Activated CD4-positive, alpha-beta T cell treated with anti-CD3 and anti-CD28 coated beads for 4 hours (primary cell): ENCODE measurements at places on chromosomes 1 and 21.

DNA sequence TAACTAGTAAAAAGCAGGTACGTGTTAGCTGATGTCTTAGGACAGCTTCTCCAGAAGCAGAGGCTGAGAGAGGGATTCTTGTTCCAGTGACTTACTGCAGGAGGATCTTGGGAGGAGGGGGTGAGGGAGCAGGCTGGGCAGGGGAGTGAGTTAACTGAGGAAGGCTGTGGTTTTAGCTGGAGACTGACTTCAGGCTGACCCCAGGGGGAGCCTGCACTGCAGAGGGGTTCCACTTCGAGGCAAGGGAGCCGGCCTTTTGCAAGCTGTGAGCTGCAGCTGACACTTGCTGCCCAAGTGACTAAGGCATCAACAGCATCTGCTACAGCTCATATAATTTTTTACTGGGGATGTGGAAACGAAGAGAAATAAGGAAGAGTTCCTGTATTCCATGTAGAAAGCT lies 50.4 kb upstream of the SOD1 start:
- DNase-seq = no peak

DNA sequence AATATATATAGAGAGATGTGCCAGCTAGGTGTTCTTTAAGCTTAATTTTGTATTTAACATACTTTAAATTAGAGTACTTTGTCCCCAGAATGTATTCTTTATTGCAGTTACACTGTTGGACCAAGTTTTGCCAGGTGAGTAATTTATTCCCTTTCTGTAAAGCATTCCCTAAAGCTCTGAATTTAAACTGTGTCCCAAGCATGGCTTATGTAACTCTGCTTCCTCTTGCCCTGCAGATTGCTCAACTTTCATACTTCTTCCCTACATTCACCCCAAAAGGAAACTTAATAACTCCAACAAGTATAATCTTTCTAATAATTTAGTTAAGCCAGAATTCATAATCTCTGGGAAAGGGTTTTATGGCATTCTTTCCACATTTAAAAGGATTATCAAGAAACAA lies 5.6 kb downstream of the LYPLAL1 start:
- DNase-seq = no peak

DNA sequence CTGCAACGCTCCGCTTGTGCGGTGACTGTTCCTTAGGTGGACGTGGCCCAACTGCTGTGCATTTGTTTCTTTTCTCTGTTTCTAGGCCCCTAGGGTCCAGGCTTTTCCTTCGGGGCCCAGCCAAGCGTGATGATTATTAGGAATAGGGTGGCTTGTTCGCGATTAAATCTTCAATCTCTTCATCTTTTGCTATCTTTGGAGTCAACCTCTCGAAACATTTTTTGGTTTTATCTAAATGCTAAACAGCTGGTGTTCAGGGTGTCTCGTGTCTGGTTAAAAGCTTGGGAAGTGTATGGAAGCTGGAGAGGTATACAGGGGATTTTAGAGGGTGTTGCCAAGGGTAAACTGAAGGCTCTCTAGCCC lies 844 bp upstream of the PLD5 start:
- no peak for DNase-seq

DNA sequence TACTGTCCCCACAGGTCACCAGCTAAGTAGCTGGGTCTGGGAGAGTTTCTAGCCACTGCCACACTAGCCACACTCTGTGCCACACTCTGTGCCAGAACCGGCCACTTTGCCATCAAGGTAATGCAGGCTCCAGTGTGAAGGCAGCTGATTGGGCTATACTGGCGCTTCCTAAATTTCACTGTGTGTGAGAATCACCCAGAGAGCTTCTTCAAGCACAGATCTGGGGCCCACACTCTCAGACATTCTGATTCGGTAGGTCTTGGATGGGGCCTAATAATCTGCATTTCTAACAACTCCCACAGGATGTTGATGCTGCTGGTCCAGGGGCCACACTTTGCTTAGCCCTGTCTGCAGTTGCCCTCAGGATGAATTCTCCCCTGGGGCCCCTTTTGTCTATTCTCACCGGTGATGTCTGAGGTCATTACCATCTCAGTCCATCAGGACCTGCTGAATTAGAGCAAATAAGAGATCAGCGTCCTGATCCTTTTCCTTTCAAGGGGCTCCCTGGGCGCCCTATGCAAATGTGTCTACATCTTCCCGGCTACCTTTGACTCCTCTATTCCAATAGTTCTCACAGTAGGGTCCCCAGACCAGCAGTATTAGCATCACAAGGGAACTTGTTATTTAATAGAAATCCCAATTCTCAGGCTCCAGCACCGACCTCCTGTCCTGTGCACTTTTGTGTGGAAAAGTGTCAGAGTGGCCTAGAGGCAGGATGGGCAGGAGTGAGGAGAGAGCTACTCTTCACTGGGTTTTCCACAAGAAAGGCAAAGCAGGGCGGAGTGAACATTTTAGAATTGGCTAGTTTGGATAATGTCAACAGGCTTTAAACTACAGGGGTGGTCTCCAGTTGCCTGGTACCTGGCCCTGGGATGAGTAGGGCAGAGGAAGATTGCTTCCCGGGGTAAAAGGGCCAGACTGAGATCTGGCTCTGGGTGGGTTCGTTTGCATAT lies 24.7 kb upstream of the LRRN2 start:
- DNase-seq = no peak

- no peak for DNase-seq
These were observed 30.5 kb upstream of the KIF26B start for GRCh38 chr1:245124241-245124640.

- no peak for DNase-seq
These were observed 401 bp downstream of the TP73 start for GRCh38 chr1:3652548-3653285.

DNA sequence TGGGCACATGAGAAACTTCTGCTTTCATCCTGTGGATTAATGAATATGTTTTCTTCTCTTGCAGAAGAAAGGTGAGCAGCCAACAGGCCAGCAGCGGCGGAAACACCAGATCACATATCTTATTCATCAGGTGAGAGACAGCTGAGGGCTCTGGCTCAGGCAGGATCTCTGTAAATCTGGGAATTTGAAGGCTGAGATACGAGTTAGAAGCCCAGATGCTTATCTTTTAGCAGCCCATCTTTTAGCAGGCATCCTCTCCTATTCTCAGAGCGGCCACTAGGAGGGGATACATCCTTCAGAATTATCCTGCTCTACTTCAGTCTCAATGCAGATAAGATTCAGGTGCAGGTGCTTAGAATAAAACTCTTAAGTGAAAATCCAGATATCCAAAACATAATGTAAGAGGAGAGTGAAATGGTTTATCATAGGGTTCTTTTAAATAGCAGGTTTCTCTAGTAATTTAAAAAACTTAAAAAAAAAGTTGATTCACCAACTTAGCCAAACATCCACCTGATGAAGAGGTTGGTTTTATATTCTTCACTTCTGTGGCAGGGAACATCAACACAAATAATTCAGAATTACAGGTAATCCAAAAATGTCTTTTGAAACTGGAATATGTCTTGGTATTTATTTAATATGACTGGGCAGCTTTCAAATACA lies 19.3 kb downstream of the SH2D2A start:
- peak; percentile 70 for DNase-seq

GRCh38 chr1:15028102-15028501 lies 125.4 kb upstream of the TMEM51 start:
- no peak for DNase-seq

GRCh38 chr1:60861961-60862567 lies 220.3 kb upstream of the NFIA start:
- DNase-seq = no peak

DNA sequence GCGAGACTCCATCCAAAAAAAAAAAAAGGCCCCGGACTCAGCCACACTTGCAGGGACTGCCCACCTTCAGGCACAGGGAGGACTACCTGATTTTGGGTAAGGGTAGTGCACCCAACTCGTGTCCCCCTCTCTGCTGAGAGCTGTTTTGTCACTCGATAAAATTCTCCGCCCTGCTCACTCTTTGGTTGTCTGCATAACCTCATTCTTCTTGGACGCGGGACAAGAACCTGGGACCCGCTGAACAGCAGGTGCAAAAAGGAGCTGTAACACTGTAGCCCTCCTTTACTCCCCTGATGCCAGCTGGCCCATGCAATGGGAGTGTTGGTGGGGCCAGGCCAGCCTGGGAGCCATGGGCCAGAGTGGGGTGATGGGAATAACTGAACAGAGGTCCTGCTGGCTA lies 10.6 kb downstream of the S100B start:
- no peak for DNase-seq

DNA sequence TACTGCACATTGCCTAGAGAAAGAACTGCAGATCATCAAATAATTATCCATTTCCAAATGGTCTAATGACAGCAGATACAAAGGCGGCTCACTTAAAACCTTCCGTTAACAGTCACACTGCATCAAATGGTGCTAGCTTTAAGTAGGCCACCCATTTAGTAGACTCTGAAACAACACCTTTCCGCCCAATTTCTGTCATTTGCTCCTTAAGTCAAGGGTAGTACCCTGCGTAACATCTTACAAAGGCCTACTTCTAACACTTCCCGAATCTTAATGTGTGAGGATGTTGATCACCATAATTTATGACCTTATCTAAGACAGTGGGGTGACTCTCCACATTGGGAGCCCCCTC lies 692 bp upstream of the RALGPS2 start:
- DNase-seq = no peak

DNA sequence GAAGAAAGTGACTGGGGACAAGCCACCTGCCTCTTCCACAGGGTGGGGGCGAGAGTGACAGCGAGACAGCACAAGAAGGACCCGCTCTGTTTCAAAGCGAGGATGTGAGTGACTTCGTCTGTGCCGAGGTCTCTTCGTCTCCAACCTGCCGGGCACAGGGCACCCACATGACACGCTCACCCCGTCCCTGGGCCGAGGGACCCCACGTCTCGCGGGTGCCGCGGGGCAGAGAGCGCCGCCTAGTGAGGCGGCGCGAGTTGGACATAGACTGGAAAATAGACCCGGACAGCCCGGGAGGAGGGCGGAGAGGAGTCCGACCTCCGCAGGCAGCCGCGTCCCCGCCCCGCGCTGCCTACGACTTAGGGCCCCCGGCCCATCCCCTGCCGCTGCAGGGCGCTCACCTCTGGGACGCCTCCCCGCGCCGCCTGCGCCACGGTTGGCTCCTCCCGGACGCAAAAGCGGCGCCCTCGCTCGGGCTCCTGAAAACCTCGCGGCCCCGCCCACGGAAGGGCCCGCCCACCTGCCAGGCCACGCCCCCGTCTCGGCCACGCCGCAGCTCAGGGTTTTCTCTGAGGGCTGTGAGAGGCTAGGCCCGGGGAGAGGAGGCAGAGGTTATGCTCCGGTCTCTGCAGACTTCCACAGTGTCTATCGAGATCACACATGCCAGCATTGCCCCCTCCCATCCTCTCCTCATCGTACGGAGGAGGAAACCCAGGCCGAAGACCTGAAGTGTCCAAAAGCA lies at the start of gene TLR5:
Gene TLR5, minus strand, starts transcription at position 454 of the 742 bp plus-strand sequence. CDS start 30,217 bp downstream, outside the sequence.
- peak; percentile 87 for DNase-seq

DNA sequence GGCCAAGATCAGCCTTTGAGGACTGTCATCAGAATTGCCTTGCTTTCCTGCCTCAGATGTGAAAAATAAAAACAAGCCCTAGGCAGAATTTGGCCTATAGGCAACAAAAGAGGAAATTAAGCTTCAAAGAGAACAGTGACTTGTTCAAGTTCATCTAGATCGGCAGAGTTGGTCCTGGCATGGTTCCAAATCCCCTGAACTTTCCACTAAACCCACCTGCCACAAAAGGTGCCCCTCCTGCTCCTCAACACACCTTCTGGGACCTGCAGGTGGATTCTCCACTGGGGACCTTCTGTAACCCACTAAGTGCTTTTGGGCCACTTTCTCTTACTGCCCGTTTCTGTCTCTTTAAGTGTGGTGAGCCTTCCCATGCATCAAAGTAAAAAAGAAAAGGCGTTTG lies 42.5 kb upstream of the LRRN2 start:
- DNase-seq = no peak

- DNase-seq = no peak
These were observed 172.4 kb downstream of the C1orf21 start for GRCh38 chr1:184559117-184559713.
